ENCODE measurements at places on chromosomes 6 and 20. TPM values are rescaled to one million over a fixed set of nuclear protein-coding genes. Genes with fewer than 3 reads are reported as not detected.

- DNase-seq, result no peak
Observed at GRCh38 chr6:88983532-88983931, 20.1 kb upstream of the RNGTT start.

The FOXA2 gene
- total RNA-seq, result 1.6 TPM

The SPATS1 gene
- total RNA-seq, result not detected

GRCh38 chr20:19423900-19424620 is 211.6 kb downstream of the SLC24A3 start:
- no peak for DNase-seq

- DNase-seq, result no peak
Observed at GRCh38 chr6:46013639-46014038, 2.0 kb downstream of the CLIC5 start.

GRCh38 chr6:20400456-20401204 is 1.0 kb upstream of the E2F3 start:
- no peak for DNase-seq

The MUC22 gene
- not detected for total RNA-seq

DNA sequence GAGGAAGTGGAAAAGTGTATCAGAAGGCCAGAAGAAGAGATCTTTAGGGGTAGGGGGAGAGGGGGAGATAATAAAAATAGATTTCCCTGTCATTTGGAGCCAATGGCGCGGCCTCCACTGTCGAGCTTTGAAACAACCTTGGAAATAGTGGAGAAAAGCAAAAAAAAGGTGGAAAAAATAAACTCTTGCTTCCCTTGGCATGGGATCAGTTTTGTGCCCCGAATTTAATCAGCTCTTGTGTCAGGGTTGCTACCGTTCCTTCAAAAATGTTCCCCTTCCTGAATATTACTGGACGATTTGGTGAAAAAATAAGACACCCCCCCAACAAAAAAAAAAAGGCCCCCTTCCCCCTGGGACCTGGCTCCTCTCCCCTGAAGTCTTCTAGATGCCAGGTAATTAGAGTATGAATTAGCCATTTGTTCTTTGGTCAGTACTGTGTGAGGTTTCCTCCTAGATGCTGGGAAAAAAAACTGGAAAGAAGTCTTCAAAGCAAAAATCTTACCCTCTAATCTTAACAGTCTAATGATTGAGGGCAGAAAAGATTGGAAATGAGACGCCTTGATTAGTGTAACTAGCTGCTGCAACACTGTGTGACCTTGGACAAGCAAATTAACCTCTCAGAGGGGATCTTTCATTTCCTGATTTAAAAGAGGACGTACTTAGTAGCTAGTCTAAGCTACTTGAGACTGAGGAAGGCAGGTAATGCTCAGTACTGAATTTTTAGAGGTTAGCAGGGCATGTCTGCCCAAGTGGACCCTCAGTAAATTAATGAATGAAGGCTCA is 872 bp upstream of the RBM39 start:
- DNase-seq, result peak; percentile 9

GRCh38 chr20:13098720-13099355 is 90.1 kb downstream of the SPTLC3 start:
- DNase-seq, result no peak

DNA sequence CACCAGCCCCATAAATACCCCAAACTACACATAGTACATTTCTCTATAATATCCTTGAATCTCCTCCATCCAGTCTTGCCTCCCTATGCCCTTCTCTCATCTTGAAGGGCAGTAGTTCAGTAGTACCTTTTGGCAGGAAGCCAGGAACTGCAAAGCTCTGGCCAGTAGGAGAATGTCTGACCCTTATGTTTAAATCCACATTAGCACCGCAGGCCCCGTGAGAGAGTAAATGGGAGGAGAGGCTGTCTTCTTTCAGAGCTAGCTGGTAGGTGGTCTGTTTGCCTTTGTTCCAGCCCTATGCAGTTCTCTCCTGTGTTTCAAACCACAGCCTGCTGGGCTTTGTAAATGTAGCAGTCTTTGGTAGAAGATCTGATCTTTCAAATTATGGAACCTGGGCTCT is 690.7 kb downstream of the DOK5 start:
- DNase-seq, result no peak

DNA sequence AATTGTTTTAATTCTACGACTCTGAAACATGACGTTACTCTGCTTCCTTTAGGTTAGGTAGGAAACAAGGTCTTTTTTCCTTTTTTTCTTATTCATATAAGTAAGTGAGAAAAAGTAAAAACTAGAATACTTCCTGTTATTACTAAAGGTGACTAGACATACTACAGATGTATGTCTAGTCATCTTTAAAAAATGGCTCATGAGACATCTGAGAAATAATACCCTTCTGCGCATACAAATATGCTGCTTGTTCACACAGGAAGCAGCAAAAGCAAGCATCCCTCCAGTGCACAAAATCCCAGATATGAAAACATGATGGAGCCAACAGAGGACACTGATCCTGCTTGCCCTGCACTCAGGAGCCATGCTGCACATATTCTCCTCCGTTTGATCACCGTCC is 699.1 kb downstream of the EPM2A start:
- no peak for DNase-seq

DNA sequence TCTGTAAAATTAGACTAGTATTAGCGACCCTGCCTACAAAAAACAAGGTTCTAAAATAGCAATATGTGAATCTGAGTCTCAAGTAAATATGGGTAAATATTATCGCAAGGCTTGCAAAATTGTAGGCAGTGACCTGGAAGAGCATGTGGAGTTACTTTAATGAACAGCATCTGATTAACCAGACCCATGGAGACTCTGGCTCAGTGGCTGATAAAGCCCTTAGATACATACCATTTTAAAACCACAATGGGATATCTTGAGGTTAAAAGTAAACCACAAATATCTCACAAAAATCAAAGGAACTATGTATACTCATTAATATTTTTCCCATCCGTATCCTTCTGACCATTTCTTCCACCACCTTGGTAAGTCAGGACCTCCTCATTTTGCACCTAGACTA is 187.0 kb downstream of the MTFR2 start:
- DNase-seq, result no peak

DNA sequence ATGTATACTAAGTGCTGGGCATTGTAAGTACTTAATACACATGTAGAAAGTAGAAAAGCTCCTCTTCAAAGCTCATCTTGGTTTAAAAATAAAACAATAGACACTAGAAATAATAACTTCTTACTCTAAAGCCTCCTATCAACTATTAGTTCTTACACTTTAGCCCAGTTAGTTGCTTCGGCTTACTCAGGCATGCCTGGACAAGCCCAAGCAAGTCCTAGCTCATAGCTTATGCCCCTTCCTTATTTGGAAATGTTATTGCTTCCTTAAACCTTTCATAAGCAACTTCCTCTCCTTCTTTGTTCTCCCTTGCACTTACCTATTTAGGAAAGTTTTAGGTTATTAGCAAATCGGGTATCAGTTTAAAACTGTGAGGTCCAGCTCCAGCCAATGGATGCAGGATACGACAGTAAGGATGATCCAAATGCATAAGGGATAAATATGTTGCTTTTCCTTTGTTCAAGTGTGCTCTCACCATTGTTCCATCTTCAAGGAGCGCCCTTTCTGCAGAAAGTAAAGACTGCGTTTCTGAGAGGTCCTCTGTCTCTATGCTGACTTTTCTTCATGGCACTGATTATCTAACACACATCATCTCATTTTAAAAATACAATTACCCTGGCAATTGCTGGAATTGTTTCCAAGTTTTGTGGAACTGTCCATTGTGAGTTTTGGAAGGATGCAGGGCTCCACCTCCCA is 12.3 kb downstream of the TMEM30A start:
- peak; percentile 34 for DNase-seq

- no peak for DNase-seq
Observed at GRCh38 chr6:31723245-31723979, at the start of gene MPIG6B. Gene MPIG6B, plus strand, starts transcription at chr6:31723373. Its CDS starts 11 bp downstream, at chr6:31723384.

The WFDC10B gene
- not detected for total RNA-seq

GRCh38 chr20:35284992-35285805 is 627 bp upstream of the EIF6 start:
- DNase-seq, result no peak

- no peak for DNase-seq
Observed at GRCh38 chr6:53584726-53585125, 39.8 kb upstream of the GCLC start.

DNA sequence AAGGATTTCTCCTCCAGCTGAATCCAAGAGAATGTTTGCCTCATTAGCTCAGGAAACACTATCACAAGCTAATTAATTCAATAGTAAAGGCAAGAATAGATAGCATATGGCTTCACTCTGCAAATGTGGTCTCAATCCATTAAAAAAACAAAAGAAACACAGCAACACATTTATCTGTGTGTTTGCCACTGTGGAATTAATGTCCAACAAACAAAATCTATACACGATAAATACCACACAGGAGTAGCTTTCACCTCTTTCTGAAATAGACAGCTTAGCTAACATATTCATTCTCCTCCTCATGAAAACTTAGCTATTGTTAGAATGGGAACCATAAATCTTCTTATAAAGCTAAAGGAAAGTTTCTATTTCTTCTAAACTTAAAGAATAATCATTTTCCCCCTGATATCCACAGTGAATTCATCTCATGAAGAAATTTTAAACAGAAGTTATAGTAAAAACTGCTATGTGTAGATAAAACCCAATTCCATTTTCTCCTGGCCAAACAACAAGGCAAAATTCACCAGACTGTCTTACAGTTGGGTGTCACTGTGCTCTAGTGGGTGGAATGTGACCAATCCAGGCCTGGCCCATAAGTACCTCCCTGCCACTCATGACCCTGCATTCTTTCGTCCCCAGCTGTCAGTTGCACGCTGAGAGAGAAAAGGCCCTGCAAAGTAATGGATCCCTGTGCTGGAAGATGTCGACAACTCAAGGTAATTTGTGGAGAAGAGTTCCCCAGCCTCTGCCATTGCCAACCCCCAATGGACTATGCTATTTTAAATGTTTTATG is 92.9 kb upstream of the NRSN1 start:
- no peak for DNase-seq

All from H4 (cell line).